Spleen (tissue), 13 donors: ENCODE measurements at places on chromosomes 7 and 10. TPM values are rescaled to one million over a fixed set of nuclear protein-coding genes. Genes with fewer than 3 reads are reported as not detected.

The HTR5A gene
- polyA plus RNA-seq, result not detected

The PTPRE gene
- 10.9 TPM for polyA plus RNA-seq

The ANKRD1 gene
- 1.6 TPM for polyA plus RNA-seq

- H3K36me3 ChIP-seq, result no peaks in the 10 kb centered on the region
- H3K27ac ChIP-seq, result no peak overlapping the region
- no peak for DNase-seq
- H3K27me3 ChIP-seq, result no peaks in the 10 kb centered on the region
- peaks cover 11% of the 10 kb centered on the region for H3K4me1 ChIP-seq
- H3K4me3 ChIP-seq, result no peak overlapping the region
Measured at GRCh38 chr7:92404170-92404614, 43.1 kb upstream of the GATAD1 start.

DNA sequence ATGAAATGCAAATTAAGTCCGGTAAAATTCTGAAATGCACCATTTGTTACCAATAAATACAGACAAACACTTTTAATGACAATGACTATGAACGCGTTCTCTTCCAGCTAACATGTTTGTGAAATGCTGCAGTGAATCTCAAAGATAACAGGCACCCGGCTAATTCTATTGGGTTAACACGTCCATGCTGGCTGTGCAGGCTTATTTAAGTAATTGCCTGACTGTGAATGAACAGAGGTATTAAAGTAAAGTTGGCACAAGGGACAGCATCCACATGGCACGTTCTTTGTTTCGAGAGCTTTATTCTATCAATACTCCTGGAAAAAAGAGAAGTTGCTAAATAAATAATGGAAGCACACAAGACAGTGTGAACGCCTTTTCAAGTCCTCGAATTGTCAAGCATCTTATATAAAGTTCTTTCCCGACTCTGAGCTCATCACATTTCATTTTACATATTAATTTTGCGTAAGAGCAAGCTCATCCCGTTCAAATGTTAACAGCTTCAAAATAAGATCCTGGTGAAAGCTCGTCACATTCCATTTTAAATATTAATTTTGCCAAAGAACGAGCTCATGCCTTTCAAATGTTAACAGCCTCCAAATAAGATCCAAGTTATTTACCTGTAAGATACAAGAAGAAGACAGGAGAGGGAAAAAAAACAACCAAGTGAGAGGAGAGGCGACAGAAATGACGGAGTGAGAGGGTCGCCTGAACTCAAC lies 111.3 kb upstream of the RHEB start:
- H3K27me3 ChIP-seq, result no peaks in the 10 kb centered on the region
- no peak for DNase-seq
- H3K27ac ChIP-seq, result peak overlapping the region; percentile 95
- H3K36me3 ChIP-seq, result peaks cover 16% of the 10 kb centered on the region
- peak overlapping the region; percentile 67 for H3K4me3 ChIP-seq

DNA sequence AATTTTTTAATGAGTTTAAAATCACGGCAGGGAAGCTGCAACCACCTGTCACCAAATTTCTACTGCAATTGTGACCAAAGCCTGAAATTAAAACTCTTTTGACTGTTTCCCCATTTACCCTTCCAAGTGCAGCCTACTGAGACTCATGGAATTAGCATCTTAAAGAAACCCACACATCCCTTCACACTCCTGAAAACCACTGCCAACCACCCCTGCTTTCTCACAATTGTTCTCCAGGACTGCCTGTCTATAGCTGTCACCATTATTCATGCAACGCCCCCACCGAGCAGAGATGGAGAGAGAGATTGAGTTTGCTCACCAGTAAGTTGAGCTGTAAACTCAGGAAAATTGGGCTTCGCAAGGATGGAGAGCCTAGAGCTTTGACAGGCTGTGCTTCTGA lies 383.8 kb upstream of the SORCS1 start:
- no peaks in the 10 kb centered on the region for H3K27me3 ChIP-seq
- H3K4me3 ChIP-seq, result no peak overlapping the region
- no peak for DNase-seq
- no peaks in the 10 kb centered on the region for H3K36me3 ChIP-seq
- H3K27ac ChIP-seq, result no peak overlapping the region

DNA sequence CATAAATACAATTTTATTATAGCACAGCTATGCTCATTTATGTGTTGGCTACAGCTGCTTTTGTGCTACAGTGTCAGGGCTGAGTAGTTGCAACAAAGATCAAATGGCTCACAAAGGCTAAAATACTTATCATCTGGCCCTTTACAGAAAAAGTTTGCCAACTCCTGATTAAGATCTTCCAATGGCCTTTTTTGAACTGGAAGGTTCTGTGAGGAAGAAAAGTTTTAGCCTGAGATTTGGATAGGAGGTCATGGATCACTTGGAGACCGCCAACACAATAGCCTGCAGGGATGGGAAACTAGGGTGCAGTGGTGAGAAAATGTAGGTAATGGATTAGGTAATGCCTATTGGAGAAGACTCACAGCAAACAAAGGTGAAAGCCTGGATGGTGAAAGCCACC lies 169.8 kb downstream of the NOC3L start:
- H3K36me3 ChIP-seq, result no peaks in the 10 kb centered on the region
- no peak overlapping the region for H3K4me3 ChIP-seq
- no peak for DNase-seq
- H3K27me3 ChIP-seq, result no peaks in the 10 kb centered on the region
- H3K4me1 ChIP-seq, result no peaks in the 10 kb centered on the region

DNA sequence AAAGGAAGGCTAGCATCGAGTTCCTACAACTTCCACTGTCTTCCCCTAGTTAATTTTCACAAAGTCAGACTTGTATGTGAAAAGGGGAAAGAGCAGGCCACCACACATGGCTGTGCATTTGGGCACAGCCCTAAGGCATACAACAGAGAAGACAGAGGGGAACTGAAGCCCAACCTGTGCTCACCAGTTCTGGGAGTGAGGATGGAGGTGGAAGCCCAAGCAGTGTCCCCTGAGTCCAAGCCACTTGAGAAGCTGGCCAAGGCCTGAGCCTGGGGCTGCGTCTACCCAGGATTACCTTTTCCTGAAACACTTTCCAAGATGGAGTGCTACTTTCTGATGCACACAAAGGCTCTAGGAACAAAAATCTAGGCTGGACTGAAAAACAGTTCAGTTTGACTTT lies 20.3 kb downstream of the GPNMB start:
- no peak for DNase-seq
- H3K4me1 ChIP-seq, result peaks cover 3% of the 10 kb centered on the region
- no peak overlapping the region for H3K27ac ChIP-seq
- no peak overlapping the region for H3K4me3 ChIP-seq

DNA sequence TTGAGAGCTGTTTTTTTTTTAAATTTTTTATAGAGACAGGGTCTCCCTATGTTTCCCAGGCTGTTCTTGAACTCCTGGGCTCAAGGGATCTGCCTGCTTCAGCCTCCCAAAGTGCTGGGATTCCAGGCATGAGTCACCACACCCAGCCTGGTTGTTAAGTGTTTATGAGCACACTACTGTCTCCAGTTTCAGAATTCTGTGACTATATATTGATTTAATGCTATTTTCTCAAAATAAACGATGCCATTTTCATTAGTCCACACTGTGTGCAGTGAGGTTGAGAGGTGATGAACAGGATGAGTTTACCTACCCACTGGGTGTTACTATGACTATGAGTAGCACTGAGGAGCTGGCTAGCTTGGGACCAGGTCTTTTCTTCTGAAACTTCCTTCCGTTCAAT lies 110.9 kb upstream of the FAM180A start:
- no peak for DNase-seq
- no peaks in the 10 kb centered on the region for H3K36me3 ChIP-seq
- H3K4me3 ChIP-seq, result no peak overlapping the region

DNA sequence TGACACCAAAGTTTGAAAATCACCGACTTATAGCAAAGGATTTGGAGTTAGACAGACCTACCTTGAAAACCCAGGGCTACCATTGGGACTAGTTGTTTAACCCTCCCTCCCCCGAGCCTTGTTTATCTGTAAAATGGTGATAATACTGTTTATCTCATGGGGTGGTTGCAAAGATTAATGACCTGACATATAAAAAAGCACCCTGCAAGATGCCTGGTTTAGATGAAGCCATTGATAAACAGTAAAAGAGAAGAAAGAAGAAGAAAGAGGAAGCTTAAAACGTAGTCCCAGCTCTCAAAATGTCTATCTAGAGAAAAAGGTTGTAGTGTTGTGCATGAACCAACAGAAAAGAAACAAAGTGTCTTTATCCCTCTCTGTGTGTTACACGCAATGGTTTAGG lies 145.7 kb downstream of the FGFR2 start:
- H3K4me1 ChIP-seq, result no peaks in the 10 kb centered on the region
- no peaks in the 10 kb centered on the region for H3K27me3 ChIP-seq
- no peak overlapping the region for H3K27ac ChIP-seq

DNA sequence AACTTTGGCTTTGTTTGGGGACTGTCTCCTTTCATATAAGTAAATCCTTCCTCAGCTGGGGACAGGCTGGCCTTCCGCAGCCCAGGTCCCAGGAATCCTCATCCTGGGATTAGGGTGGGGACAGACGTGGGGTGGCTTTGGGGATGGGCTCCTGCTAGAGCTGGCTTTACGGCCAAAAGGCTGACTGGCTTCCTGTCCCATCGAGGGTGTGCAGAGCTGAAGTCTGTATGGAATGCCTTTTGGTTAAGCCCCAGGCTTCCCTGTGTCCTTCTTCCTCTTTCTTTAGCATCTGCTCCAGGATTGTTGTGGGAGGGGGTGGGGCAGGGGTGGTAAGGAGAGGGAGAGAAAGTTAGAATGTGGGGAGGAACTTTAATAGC lies 59.4 kb upstream of the AQP1 start:
- no peaks in the 10 kb centered on the region for H3K36me3 ChIP-seq
- H3K27ac ChIP-seq, result no peak overlapping the region
- no peaks in the 10 kb centered on the region for H3K27me3 ChIP-seq
- peaks cover 35% of the 10 kb centered on the region for H3K4me1 ChIP-seq
- no peak overlapping the region for H3K4me3 ChIP-seq

DNA sequence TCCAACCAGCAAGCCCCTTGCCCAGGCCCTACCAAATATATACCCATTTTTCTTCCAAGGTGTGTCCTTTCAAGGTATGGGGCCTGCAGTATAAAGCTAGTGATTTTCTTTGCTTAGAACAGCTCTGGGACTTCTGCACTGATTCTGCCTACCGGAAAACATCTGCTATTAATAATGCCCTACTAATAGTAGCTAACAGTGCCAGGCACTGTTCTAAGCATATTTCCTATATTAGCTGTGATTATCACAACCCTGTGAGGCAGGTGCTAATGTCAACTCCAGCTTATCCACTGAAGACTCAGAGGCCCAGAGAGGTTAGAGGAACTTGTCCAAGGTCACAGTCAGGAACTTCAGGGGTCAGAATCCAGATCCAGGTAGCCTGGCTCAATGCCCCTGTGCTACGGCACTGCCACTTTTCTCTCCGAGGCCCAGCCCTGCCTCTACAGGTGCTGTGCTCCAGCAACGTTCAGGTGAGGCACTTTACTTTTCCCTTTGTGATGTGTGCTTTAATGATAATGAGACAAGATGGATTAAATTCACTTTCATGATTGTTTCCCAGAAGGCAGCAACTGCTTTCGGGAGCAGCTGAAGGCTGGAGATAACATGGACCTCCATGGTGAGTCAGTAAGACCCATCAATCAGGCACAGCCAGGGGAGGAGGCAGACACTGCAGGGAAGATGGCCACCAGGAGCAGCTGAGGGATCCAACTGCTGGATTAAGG lies 26.7 kb downstream of the TAS2R41 start:
- peaks cover 15% of the 10 kb centered on the region for H3K4me1 ChIP-seq
- no peak overlapping the region for H3K27ac ChIP-seq
- H3K4me3 ChIP-seq, result no peak overlapping the region
- no peak for DNase-seq
- H3K27me3 ChIP-seq, result no peaks in the 10 kb centered on the region

DNA sequence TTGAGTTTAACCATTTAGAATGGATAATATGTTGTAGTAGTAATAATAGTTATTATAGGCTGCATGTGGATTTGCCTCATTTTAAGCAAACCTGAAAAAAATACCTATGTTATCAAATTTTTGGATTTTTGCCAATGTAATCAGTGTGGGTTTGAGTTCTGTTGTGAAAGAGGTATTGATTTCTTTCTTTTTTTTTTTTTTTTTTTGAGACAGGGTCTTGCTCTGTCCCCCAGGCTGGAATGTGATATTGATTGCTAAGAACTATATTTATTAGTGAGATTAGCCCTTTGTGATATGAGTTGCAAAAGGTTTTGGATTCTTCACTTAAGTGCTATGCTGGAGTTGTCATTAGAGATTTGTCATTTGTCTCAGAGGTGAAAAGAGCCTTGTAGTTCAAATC lies 124.4 kb downstream of the ST7 start:
- H3K36me3 ChIP-seq, result no peaks in the 10 kb centered on the region
- H3K27ac ChIP-seq, result no peak overlapping the region
- H3K4me3 ChIP-seq, result no peak overlapping the region
- H3K4me1 ChIP-seq, result peaks cover 8% of the 10 kb centered on the region

DNA sequence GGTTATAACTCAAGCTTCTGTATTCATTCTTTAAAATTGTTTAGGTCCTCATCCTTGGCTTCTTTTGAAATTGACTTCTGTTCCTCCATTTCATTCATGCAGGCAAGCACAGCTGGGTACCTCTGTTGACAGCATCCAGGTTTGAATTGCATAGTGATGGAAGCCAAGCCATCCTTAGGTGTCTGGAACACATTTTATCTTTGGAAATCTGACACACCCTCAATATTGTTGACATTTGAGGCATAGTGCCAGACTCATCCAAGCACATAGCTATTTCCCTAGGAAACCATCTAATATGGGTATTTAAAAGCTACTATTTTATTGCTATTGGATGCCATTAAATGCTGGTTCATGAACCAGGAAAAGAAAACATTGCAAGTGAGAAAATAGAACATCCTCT lies 142.1 kb upstream of the PTPRZ1 start:
- H3K4me3 ChIP-seq, result no peak overlapping the region
- H3K36me3 ChIP-seq, result no peaks in the 10 kb centered on the region
- no peak overlapping the region for H3K27ac ChIP-seq

GRCh38 chr7:92991190-92991589 lies 126.6 kb downstream of the SAMD9 start:
- H3K4me1 ChIP-seq, result no peaks in the 10 kb centered on the region
- no peak overlapping the region for H3K4me3 ChIP-seq
- no peak for DNase-seq
- no peaks in the 10 kb centered on the region for H3K27me3 ChIP-seq
- H3K27ac ChIP-seq, result no peak overlapping the region
